ENCODE measurements at places on chromosomes 6 and 20.

- no peak for DNase-seq
Observed at GRCh38 chr6:14658886-14659561, 541.5 kb downstream of the CD83 start.

- no peak for DNase-seq
Observed at GRCh38 chr6:20169786-20170185, 42.5 kb downstream of the MBOAT1 start.

DNA sequence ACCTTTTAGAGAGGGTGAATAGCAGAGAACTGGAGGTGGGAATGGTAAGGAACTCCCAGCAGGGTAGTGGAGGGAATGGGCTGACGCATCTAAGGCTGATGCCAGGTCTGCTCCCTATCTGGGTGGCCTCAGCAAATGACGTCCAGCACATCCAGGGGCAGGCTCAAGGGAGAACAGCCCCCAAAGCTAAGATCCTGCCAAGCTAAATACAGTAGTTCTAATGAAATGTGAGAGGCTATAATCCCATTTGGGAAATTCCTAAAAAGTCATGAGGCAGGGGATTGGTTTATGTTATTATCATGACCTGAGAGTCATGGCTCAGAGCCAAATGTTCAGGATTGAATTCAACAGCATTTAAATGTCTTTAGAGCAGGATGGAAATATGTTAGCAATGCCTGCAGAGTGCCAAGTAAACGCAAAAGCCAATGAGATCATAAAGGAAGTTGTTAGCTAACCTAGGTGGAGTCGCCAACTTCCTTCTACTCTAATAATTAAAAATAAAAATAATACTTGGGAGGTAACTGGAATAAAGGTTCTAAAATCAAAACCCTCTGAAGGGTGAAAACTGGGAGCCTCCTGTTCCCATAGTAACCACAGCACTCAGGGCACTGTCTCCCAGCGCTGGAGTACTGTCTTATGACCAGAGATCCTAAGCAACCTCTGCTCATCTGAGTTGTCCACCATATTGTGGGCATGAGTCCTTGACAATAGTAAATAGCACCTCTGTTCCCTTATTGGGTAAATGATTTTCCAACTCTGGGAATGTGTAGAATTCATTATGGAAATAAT, 34.8 kb downstream of the IYD start:
- DNase-seq, result no peak

DNA sequence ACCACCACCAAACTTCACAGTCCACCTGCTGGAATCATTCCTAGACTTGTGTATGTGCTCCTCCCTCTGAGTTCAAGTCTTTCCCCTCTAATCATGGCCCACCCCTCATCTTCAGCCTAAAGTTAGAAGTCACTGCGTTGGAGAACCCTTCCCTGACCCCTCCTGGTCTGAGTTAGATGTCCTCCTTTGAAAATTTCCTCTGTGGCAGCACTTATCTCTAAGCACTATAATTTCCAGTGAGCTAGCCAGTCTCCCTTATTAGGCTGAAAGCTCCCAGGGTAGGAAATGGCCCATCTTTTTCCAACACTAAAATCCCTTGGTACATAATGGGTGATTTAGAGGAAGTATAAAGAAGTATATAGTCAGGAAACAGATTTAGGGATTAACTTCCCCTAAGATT, 63.2 kb downstream of the SESN1 start:
- DNase-seq, result no peak

- no peak for DNase-seq
Observed at GRCh38 chr6:159462431-159462830, 230.6 kb downstream of the SOD2 start.

DNA sequence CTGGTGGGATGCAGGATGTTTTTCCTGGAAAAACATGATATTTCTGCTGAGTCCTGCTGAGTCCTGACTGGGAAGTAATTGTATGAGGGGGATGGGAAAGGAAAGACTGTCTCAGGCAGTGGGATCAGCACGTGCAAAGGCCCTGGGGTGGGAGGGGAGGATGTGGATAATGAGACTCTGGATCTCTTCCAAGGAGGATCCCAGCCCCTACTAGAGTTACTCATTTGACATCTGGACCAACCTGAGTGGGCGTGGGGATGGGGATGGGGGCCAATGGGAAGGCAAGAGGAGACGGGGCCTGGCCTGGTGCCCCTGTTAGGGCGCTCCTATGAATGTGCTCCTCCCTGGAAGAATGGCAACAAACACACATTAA, 73.0 kb downstream of the CD40 start:
- no peak for DNase-seq

DNA sequence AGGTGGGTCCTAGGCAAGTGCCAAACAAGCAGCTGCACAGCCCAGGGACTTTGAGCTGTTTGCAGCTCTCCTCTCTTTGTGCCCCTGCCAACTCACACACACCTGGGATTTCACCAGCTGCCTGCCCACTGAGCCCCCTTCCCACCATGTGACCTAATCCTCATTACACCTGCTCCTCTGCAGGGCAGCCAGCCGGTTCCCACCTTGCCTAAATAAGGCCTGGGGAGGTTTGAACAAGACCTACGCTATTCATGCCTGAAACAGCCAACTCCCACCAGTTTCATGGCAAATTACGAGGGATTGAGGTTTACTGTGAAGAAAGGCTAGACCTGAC, 92.6 kb upstream of the SOX4 start:
- DNase-seq, result no peak

DNA sequence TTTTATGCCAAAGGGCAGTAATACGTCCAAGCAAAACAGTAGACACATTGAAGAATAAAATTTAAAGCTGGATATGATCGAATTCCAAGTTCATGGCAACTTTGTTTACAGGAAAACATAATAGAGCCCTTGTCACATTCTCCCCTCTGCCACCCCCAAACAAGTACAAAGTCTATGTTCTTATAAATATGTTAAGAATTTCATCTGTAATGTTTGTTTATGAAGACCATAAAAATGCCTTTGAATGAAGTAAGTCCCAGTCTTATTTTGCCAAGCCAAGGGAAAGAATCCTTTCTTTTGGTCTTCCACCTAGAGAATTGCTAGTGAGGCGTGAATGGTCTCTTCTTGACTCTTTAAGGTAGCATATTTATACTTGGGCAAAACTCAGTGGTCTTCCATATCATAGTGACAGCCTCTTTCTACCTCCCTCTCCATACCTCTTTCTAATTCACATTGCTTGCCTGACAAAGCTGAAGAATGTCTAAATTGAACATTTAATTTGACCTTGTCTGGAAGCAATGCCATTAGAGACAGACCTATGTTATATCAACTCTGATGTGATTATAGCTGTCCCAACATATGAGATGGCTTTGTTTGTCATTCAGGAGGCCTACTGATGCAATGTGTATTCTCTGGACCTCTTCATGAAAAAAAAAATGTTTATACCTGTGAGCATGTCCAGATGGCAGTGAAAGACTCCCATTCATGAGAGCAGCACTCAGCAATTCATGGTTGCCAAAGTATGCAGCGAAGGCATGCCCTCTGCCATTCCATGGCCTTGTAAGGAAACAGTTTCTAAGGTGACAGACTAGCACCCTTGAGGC, 70.6 kb upstream of the CCN2 start:
- DNase-seq, result no peak

- no peak for DNase-seq
Observed at GRCh38 chr20:63498960-63499337, at the start of gene EEF1A2. Gene EEF1A2 (minus strand): TSS chr20:63499083. CDS start chr20:63497763, 1,320 bp downstream.

DNA sequence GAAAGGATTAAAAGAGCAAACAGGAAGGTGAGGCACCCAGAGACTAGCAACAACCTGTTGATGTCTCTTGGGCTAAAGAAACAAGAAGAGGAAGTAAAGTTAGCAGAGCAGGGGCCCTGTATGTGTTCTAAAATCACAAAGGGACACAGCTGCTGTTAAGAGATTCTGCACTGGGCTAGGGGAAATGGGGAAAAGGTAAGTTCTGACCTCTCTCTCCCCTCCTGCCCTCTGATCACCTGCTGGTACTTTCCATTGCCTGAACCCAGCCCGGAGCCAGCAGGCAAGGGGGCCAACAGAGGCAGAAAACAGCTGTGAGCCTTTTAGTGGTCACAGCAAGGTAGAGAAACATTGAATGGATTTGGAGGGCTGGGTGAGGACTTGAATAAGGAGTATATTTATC, 13.5 kb upstream of the CNR1 start:
- DNase-seq, result no peak
